ENCODE measurements at places on chromosomes 11 and 22. TPM values are rescaled to one million over a fixed set of nuclear protein-coding genes. Genes with fewer than 3 reads are reported as not detected.

DNA sequence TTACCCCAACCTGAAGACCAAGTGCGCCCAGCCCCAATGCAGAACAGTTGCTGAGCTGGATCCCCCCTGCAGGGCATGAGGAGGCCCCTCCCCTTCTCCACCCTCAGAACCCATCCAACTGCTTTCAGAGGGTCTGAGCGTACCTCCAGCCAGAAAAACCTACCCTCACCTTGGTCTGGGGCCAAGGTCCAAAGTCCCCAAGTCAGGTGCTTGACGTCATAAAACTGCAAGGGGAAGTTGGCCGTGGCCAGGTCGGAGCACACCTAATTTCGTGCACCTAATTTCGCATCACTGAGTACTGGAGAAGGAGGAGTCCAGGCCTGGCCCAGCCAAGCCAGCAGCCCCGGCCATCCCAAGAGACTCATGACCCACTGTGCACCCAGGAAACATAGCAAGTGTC is 289.8 kb downstream of the CTTN start:
- no peak for DNase-seq

- no peak for DNase-seq
These were observed 789.0 kb downstream of the TBC1D22A start for GRCh38 chr22:47551431-47551775.

- DNase-seq, result no peak
These were observed 17.3 kb upstream of the FGF19 start for GRCh38 chr11:69721106-69721505.

GRCh38 chr11:9146477-9146876 is 55.1 kb upstream of the SCUBE2 start:
- no peak for DNase-seq

The RRAS2 gene
- total RNA-seq, result 154 TPM

- no peak for DNase-seq
These were observed 69.2 kb upstream of the CRYBB3 start for GRCh38 chr22:25130462-25130861.

DNA sequence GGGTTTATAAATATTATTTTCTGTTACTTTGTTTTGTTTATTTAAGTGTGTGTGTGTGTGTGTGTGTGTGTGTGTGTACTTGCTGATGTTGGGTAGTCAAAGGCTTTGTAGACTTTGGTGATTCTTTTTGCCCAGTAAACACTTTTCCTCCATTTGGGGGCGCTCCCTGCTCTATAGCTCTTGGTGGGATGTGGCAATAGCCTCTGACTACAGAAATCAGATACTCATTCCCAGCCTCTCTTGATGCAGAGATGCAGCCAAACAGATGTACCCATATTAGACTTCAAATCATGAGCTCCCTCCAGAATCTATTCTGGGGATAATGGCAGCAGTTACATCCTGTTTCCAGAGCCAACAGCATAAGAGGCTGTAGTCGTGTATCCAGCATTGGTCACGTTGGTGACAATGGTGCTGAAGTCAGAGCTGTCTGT is 33.4 kb upstream of the APOL5 start:
- DNase-seq, result peak; percentile 59

The FAM111B gene
- 35.0 TPM for total RNA-seq

The TYR gene
- not detected for total RNA-seq

The CLDN5 gene
- 0.26 TPM for total RNA-seq

Data from H9 (cell line).